ENCODE measurements at places on chromosomes 16 and 17.

DNA sequence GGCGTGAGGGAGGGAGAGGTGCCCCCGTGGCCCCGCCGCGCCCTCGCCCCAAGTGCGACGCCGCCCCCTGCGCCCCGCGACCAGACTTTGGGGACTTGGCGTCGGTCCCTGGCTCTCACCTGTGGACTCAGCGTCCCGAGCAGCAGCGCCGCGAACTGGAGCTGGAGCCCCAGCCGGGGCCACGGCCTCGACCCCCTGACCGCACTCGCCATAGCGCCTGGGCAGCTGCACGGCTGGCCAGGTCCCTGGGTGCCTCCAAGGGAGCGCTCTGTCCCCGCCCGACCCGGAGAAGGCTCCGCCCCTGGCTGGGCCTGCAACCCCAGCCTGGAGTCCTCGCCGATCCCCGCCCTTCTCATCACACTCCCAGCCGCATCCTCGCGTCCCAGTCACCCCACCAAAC is at the start of gene ERN2:
TSS of gene ERN2 (minus strand) at position 247 of the 400 bp plus-strand sequence. CDS start at position 212, 35 bp downstream.
- no peaks in the 10 kb centered on the region for H3K4me1 ChIP-seq
- no peak for DNase-seq
- H3K4me3 ChIP-seq = peak within 1 kb of the TSS; percentile 63
- H3K27me3 ChIP-seq = peaks cover 4% of the 10 kb centered on the region
- H3K27ac ChIP-seq = no peak within 1 kb of the TSS
- H3K36me3 ChIP-seq = no peaks in the 10 kb centered on the region

- H3K27ac ChIP-seq = no peak overlapping the region
- DNase-seq = no peak
- peaks cover 26% of the 10 kb centered on the region for H3K27me3 ChIP-seq
- peaks cover 9% of the 10 kb centered on the region for H3K36me3 ChIP-seq
Observed at GRCh38 chr17:79001190-79002020, 8.2 kb downstream of the CANT1 start.

- H3K4me1 ChIP-seq = no peaks in the 10 kb centered on the region
- H3K27me3 ChIP-seq = no peaks in the 10 kb centered on the region
- no peak overlapping the region for H3K27ac ChIP-seq
- DNase-seq = no peak
- peak overlapping the region; percentile 15 for H3K4me3 ChIP-seq
Observed at GRCh38 chr16:15649727-15650018, 372 bp upstream of the NDE1 start.

DNA sequence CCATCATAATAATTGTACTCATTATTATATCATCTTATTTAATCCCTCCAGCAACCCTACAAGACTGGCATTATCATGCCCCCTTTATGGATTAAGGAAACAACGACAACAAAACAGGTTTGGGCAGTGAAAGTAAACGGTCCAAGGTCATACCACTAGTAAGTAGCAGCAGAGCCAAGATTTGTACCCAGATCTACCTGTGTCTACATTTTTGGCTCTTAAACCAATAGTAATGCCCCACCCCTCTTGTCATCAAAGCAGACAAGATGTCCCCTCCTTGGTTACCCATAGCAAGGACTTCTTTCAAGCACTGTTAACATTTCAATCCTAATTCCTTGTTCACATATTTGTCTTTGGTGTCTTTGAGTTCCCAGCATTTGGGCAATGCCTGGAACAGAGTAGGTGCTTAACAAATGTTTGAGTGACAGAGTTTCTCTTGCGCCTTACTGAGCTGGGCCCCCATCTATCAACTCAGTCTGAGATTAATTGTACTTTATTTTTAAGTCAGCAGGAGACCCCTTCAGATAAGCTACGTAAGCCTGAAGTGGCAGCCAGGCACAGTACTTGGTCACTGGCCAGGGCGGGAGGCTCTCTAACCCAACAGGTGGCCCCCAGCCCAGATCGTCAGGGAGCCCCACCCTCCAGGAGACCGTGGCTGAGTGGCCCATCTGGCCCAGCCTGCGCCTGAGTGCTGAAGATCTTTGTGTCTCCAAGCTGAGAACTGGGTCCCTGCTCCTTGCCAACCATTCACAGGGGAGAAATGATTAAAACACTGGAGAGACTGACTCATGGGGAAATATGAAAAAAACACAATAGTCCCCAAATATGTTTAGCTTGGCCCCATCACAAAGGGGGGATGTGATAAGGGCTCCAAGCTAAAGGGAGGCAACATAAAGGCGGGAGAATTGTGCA is 75.8 kb downstream of the AXIN2 start:
- H3K4me3 ChIP-seq = no peak overlapping the region
- no peak for DNase-seq
- no peaks in the 10 kb centered on the region for H3K36me3 ChIP-seq
- H3K27ac ChIP-seq = no peak overlapping the region
- no peaks in the 10 kb centered on the region for H3K4me1 ChIP-seq

- H3K27ac ChIP-seq = no peak overlapping the region
- H3K4me1 ChIP-seq = no peaks in the 10 kb centered on the region
- H3K36me3 ChIP-seq = no peaks in the 10 kb centered on the region
- DNase-seq = no peak
- H3K27me3 ChIP-seq = no peaks in the 10 kb centered on the region
- no peak overlapping the region for H3K4me3 ChIP-seq
Observed at GRCh38 chr17:28270926-28271325, 48.1 kb upstream of the TMEM97 start.

DNA sequence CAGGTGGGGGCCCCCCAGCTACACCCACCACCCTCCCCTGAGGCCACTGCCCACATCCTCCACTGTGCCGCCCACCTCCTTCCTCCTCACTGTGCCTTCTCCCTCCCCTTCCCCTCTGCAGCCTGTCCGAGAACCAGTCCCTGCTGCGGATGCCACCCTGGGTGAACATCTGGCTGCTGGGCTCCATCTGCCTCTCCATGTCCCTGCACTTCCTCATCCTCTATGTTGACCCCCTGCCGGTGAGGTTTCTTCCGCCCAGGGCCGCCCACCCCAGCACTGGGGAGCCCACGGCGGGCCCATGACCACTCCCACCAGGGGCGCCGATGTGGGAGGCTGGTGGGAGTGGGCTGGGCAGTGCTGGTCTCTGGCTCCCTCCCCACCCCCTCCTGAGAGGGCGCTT is 22.1 kb downstream of the RABEP2 start:
- no peak overlapping the region for H3K4me3 ChIP-seq

GRCh38 chr17:44266402-44267164 is 1.4 kb downstream of the SLC4A1 start:
- H3K36me3 ChIP-seq = no peaks in the 10 kb centered on the region
- H3K27me3 ChIP-seq = no peaks in the 10 kb centered on the region
- H3K4me1 ChIP-seq = no peaks in the 10 kb centered on the region
- no peak for DNase-seq

- no peak overlapping the region for H3K27ac ChIP-seq
- no peaks in the 10 kb centered on the region for H3K27me3 ChIP-seq
- H3K36me3 ChIP-seq = no peaks in the 10 kb centered on the region
- DNase-seq = no peak
- no peak overlapping the region for H3K4me3 ChIP-seq
Observed at GRCh38 chr16:88197481-88198456, 185.0 kb upstream of the ZNF469 start.

DNA sequence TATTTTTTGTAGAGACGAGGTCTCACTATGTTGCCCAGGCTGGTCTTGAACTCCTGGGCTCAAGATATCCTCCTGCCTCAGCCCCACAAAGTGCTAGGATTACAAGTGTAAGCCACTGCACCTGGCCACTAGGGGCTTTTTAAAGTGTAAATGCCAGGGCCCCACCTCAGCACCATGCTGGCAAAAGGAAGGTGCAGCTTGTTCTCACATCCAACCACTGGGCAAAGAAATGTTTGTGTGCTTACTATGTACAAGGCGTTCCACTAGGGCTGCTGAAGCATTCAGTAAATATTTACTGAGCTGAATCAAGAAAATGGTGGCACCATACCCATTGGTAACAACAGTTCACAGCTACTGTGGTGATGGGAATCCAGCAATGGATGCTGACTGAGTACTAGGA is 22.6 kb downstream of the COG1 start:
- no peak overlapping the region for H3K27ac ChIP-seq
- H3K4me1 ChIP-seq = peaks cover 4% of the 10 kb centered on the region
- no peaks in the 10 kb centered on the region for H3K27me3 ChIP-seq
- H3K4me3 ChIP-seq = no peak overlapping the region

DNA sequence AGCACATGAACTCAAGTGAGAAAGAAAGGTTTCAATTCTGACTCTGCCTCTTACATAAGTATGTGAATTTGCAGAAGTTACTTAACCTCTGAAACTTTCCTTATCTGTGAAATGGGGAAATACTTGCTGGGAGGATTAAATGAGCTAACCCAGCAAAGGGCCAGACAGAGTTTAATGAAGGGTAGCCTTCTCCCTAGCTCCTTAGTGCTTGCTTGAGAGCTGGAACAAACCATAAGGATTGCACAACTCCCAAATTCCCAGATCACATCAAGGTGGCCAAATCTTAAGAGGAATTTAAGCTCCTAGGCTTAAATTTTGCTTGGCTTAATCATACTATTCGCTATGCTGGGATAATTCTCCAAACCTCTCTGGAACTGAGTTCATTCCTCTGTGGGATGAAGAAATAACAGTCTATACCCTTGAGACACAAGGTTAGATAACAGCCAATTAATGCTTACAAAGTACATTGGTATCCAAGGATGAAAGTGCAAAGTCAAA is 11.8 kb upstream of the WSB1 start:
- no peaks in the 10 kb centered on the region for H3K27me3 ChIP-seq
- no peak for DNase-seq
- no peak overlapping the region for H3K27ac ChIP-seq
- H3K36me3 ChIP-seq = no peaks in the 10 kb centered on the region

DNA sequence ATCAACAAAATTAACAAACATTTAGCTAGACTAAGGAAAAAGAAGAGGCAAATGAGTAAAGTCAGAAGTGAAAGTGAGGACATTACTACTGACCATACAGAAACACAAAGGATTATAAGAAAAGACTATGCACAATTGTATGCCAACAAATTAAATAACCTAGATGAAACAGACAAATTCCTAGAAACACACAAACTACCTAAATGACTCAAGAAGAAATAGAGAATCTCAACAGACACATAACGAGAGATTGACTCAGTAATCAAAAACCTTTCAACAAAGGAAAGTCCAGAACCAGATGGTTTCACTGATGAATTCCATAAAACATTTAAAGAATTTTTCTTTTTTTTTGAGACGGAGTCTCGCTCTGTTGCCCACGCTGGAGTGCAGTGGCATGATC is 35.7 kb upstream of the MYLK3 start:
- no peak overlapping the region for H3K4me3 ChIP-seq
- no peak for DNase-seq
- H3K27me3 ChIP-seq = no peaks in the 10 kb centered on the region

DNA sequence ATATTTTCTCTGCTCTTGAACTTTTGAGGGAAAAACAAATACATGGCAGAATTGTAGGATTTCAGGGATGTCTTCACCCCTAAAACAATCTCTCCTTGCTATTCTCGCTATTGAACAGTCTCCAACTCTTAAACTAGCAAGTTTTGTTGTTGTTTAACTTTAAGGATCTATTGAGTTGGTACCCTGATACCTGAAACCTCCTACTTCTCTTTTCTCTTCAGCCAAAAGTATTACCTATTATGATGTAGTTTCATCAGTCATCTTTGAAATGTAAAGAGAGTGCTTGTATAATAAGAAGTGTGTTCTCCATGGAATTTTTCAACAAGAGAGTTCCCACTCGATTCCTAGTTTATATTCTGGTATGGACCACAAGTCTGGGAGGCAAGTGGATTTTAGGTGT is 211.6 kb upstream of the TBX2 start:
- no peak overlapping the region for H3K4me3 ChIP-seq
- no peaks in the 10 kb centered on the region for H3K36me3 ChIP-seq
- DNase-seq = no peak
- no peaks in the 10 kb centered on the region for H3K27me3 ChIP-seq

DNA sequence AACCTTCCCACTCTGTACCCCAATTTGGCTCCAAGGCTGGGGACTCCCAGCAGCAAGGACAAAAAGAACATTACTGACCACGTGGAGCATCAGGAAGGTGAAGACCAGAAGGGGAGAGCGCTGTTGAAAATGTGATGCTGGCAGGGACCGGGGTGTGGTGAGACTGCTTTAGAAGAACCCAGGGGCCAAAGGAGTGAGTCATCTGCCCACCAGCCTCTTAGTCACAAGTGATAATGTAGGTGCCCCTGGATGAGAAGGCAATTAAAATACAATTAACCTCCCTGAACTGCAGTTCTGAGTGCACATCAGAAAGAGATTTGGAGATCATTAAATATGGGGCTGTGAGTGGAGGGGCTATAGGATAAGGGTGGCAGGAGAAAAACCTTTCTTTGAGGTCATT is 366.6 kb upstream of the CCL2 start:
- H3K36me3 ChIP-seq = no peaks in the 10 kb centered on the region
- no peak overlapping the region for H3K4me3 ChIP-seq
- H3K4me1 ChIP-seq = 0 out of 2 replicates have a peak, but pooled peaks cover 2% of the 10 kb centered on the region
- DNase-seq = no peak
- H3K27ac ChIP-seq = no peak overlapping the region
- H3K27me3 ChIP-seq = no peaks in the 10 kb centered on the region

DNA sequence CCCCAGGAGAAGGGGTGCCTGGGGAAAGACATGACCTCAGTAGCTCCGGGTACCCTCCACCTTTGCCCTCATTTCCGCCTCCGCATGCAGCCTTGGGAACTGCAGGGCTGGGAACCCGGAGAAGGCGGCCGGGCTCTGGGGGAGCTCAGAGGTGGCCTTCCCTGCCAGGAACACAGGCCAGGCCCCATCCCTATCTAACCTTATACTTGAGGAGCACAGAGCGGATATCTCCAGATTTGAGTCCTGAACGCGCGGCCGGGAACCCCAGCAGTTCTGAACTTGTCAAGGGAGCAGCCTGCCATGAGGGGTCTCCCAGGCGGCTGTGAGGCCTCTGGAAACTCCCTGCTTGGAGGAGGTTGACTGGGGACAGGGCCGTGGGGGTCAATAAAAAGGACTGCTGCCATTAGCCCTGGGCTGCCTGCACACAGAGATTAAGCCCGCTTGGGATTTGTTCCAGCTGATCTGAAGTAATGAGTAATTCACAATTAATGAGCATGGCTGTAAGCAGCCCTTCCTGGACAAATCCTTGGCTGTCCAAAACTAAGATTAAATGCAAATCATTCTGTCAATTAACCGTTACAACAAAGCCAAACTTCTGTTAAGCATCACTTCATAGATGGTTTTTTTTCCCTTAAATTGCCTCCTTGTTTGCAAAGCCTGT is 26.3 kb upstream of the METRNL start:
- no peak for DNase-seq
- H3K4me3 ChIP-seq = no peak overlapping the region
- H3K27me3 ChIP-seq = no peaks in the 10 kb centered on the region
- H3K27ac ChIP-seq = no peak overlapping the region
- no peaks in the 10 kb centered on the region for H3K36me3 ChIP-seq

DNA sequence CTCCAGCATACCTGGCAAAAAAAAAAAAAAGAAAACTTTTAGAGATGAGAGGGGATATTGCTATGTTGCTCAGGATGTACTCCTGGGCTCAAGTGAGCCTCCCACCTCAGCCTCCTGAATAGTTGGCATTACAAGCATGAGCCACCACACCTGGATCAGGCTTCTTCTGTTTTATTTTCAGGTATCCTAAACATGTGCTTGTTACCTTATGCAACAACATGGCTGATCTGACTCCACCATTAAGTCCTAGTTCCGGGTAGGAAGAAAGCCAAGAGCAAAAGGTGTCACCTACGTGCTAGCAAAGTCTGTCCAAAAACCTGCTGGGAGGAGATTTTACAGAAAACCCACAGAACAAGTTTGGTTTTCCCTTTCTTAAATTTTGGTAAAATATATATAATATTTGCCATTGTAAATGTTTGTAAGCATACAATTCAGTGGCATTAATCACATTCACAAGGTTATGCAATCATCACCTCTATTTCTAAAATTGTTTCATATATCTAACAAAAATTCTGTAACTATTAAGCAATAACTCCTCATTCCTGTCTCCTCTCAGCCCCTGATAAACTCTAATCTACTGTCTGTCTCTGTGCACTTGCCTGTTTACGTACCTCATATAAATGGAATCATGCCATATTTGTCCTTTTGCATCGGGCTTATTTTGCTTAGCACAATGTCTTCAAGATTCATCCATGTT is 9.1 kb upstream of the CACNG3 start:
- H3K36me3 ChIP-seq = no peaks in the 10 kb centered on the region
- H3K27me3 ChIP-seq = no peaks in the 10 kb centered on the region
- no peaks in the 10 kb centered on the region for H3K4me1 ChIP-seq
